ENCODE measurements at places on chromosomes 3 and 15.

GRCh38 chr3:9681723-9682081 is 21.9 kb upstream of the CPNE9 start:
- no peak for DNase-seq

DNA sequence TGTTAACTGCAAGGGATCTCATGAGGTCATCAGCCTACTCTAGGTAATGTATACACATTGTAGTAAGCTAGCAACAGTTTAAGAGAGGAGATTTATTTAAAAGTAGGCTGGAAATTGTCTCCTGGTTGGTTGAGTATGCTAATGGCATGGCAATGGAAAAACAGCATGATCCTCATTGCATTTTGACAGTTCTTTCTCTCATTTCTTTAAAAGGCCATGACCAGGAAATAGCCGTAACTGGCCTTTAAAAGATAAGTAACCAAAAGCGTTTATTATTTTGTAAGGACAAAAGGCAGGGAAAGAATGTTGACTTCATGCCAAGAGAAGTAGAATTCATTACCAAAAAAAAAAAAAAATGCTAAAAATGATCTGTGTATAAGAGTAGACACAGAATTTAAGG is 310.3 kb downstream of the FGF12 start:
- DNase-seq = no peak

DNA sequence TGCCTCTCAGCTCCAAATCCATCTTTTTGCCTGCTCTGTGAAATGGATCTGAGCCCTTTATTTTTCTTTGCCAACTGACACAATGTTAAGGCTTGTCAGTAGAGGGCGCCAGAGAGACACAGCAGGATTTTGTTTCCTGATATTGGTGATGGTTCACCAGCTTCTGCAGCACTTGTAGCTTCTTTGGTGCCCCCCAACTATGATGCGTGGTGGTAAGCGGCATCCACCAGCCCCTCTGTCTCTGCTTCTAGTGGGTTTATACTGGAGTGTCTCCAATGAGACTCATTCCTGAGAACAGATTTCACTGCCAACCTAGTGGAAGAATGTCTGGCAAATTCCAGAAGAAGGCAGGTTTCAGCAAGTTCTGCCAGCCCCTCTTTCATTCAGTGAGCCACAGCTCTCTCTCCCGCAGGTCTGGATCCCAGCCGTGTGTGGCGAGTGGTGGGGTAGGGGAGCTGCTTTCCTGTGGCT is 471.9 kb upstream of the FRG2C start:
- DNase-seq = peak; percentile 4

GRCh38 chr3:131608741-131609140 is 106.0 kb upstream of the MRPL3 start:
- DNase-seq = no peak

- no peak for DNase-seq
Observed at GRCh38 chr3:19903649-19904048, 30.4 kb downstream of the EFHB start.

GRCh38 chr3:17133632-17134545 is 249.1 kb downstream of the PLCL2 start:
- DNase-seq = no peak

DNA sequence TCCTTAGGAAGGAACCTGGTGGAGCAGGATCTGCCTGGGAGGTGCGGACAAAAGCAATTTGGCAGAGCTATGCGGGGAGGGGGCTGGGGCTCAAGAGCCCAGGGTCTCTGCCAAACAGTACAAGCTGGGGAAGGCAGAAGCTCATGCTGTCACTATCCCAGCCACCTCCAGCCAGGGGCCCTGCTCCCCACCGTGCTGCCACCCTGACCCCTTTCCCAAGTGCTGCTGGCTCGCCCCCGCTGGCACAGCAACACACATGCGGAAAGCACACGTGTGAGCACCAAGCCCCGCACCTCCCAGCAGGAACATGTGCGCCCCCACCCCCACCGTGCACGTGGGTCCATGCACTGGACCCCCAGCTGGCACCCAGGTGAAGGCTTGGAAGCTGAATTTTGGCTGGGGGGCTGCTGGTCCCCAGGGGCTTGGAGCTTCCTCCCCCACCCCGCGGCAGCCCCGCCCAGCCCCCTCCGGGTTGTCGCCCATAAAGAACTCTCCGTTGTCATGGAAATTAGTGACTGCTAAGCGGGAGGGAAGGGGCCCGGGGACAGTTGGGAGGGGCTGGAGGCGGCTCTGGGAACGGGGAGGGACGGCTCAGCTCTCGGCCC is 742 bp downstream of the CAMKV start:
- DNase-seq = no peak

GRCh38 chr15:90711842-90712241 is 5.3 kb upstream of the BLM start:
- no peak for DNase-seq

DNA sequence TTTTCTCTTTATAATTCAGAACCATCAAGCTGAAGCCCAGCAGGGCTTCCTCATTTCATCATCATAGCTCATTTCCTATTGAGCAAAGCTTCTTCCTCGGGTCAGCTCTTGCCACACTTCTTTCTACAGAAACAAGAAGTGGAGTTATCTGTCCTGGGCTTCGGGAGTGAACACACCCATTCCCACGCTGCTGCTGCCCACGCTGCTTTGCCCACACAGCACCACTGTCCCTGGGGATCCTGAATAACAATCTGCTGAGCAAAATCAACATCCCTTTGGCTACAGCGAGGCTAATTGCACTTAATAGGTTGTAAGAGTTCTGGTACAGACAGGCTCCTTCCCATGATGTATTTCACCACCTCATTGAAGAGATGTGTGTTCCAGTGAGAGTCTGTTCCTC is 23.7 kb downstream of the CEP19 start:
- no peak for DNase-seq

GRCh38 chr3:112746675-112747280 is 99.9 kb downstream of the CD200R1L start:
- DNase-seq = no peak

GRCh38 chr3:142287866-142288638 is 62.7 kb upstream of the GK5 start:
- no peak for DNase-seq

DNA sequence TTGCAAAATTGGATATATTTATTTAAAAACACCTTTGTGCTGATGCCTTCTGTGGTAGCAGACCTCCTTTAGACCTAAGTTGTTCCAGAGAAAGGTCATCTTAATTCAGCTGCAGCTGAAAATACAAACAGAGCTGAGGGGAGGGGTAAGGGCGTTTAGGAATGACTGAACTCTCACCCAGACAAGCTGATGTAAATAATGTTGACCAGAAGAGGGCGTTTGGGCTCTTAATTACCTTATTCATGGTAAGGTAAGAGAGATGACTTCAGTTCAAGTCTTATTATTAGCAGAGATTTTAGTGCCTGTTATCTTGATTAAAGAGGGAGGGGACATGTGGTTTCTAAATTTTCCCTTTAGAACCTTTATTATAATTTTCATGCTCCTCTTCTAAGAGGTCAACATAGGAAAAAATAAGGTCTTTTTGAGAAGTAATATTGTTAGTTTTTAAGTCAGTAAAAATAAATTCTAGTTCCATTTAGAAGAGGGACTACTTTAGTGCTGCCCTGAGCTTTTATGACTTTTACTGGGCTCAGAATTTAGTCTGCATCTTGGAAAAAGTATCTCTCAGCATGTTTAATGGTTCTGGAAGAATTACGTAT is 46.3 kb downstream of the GPR171 start:
- DNase-seq = no peak

DNA sequence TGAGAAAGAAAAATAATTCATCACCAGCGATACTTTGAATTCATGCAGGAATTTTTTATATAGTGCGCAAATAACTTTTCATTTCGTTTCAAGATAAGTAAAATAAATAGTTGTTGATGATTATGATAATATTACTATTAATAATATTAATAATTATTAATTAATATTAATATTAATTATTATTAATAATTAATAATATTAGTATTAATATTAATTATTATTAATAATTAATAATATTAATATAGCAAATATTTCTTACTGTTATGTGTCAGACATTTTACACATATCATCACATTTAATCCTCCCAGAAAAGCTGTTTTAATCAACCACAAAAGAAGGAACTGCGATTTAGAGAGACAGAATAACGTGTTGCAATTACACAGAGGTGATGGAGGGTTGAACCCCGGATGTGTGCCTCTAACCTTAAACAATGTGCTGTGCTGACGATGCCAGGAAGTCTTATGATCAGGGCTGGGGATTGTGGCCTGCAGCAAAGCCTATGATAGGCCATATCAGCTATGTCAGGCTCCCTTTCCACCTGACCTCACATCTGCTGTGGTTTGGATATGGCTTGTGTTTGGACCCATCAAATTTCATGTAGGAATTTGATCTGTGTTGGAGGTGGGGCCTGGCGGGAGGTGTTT is 263.5 kb upstream of the NR2F2 start:
- no peak for DNase-seq

DNA sequence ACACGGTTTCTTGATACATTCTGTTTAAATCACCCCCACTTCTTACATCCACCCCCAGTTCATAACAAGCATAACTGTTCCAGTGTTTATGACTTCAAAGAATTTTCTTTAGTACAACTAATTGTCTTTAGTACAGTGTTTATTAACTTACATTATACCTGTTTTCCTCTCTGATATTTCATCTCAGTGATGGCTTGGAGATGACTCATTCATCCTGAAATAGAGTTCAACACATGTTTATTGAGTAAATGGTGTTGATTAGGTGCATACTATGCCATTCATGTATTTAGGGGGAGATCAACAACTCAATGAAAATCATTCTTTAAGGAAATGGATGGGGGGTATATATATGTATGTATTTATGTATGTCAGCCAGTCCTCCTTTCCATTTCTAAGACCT is 21.7 kb upstream of the UTS2B start:
- no peak for DNase-seq

DNA sequence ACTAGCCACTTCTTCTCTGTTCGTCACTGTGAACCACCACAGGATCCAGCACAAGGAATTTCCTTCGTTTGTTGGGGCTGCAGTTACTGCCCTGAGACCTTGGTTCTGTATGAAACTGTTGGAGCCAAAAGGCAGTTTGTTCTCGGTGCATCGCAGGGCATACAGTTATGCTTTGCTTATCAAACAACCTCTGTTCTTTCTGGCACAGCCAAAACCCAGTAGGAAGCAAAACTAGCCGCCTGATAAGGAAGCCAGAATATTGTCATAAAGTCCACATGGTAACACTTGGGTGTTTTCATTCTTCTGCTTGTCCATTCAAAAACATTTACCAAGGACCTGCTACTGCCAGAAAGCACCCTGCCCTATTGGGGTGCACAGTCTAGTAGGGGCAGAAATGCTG is 116.1 kb downstream of the RAB11A start:
- DNase-seq = no peak

DNA sequence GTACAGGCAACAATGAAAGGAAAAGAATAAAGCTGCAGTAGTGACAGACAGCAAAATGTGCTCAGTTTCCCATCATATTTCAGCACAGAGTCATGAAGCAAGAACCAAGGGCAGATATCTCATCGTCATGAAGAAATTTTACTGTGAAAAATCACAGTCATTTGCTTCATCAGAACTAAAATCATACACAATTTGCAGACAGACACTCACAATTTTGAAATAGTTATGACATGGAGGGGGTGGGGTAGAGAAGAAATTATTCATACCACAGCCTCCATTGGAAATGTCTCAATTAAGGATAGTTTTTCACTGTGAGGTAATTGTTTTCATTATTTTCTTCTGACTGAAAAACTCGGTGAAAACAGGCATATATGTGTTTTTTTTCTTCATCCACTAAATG is 78.8 kb upstream of the CNTN3 start:
- DNase-seq = no peak

- DNase-seq = no peak
Observed at GRCh38 chr15:81894061-81894460, 151.8 kb downstream of the MEX3B start.

GRCh38 chr3:127566833-127567232 is 23.7 kb downstream of the TPRA1 start:
- no peak for DNase-seq

GRCh38 chr3:169939320-169939719 is 27.3 kb upstream of the SEC62 start:
- DNase-seq = no peak

GRCh38 chr15:60526127-60526616 is 47.2 kb upstream of the ICE2 start:
- DNase-seq = no peak

GRCh38 chr15:82963471-82964341 is 11.2 kb upstream of the HOMER2 start:
- no peak for DNase-seq

- DNase-seq = no peak
Observed at GRCh38 chr3:71432044-71432975, 151.2 kb downstream of the FOXP1 start.

DNA sequence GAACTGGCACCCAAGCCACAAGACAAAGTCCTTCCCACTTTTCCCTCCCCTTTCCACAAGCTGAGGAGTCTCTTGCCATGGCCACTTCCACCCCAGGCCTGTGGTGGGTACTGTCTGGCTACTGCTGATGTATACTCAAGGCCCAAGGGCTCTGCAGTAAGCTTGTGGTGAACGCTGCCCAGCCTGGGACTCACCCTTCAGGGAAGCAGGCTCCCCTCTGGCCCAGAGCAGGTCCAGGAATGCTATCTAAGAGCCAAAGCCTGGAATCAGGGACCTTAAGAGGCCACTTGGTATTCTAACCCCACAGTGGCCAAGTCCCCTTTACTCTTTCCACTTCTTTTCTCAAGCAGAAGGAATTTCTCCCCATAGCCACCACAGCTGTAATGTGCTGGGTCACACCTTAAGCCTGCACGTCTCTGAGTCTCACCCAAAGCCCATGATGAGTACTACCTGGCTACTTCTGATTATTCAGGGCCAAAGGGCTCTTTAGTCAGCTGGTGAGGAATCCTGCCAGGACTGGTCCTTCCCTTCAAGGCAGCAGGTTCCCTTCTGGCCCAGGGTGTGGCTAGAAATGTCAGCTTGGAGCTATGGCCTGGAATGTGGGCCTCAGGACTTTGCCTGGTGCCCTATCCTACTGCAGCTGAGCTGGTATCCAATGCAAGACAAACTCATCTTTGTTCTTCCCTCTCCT is 4.0 kb downstream of the PATL2 start:
- DNase-seq = no peak
